ENCODE measurements at places on chromosomes 3 and 15. TPM values are rescaled to one million over a fixed set of nuclear protein-coding genes. Genes with fewer than 3 reads are reported as not detected.

GRCh38 chr15:38674448-38674847 lies 109.8 kb upstream of the RASGRP1 start:
- DNase-seq, result no peak

DNA sequence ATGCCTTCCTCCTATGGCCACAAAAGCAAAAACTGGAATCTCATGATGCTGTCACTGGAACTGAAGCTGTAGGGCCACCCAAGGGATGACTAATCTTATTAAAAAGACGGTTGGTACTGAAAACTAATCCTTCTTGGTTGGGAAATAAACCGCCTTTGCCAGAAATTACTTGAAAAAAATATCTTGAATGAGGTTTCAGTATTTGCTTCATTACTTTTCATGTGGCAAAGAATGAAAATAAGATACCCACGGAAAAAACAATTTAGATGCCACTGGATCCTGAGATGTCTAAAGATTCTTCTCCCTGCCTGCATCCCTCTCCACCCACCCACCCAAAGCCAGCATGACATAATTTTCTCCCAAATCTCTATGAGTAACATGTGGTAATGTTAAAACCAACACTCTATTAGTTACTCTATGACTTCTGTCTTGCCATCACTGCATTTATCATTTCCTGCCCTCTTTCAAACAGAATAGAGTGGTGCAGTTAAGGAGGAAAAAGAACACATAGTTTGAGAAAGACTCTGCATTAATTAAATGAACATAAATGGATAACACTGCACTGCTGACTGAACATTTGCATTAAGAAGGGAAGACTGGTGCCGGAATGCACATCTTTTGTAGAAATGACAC lies 111.8 kb upstream of the DPH6 start:
- no peak for DNase-seq

Gene GOLGA8T
- not detected for total RNA-seq

GRCh38 chr15:60838206-60838605 lies 359.3 kb upstream of the ICE2 start:
- DNase-seq, result no peak

GRCh38 chr3:154536751-154537150 lies 106.8 kb upstream of the GPR149 start:
- DNase-seq, result no peak
